ENCODE measurements at places on chromosomes 3 and 15.

GRCh38 chr15:95346721-95347475, 983.6 kb upstream of the NR2F2 start:
- DNase-seq, result no peak

- no peak for DNase-seq
Measured at GRCh38 chr15:83977992-83978391, 257.6 kb upstream of the GOLGA6L4 start.

DNA sequence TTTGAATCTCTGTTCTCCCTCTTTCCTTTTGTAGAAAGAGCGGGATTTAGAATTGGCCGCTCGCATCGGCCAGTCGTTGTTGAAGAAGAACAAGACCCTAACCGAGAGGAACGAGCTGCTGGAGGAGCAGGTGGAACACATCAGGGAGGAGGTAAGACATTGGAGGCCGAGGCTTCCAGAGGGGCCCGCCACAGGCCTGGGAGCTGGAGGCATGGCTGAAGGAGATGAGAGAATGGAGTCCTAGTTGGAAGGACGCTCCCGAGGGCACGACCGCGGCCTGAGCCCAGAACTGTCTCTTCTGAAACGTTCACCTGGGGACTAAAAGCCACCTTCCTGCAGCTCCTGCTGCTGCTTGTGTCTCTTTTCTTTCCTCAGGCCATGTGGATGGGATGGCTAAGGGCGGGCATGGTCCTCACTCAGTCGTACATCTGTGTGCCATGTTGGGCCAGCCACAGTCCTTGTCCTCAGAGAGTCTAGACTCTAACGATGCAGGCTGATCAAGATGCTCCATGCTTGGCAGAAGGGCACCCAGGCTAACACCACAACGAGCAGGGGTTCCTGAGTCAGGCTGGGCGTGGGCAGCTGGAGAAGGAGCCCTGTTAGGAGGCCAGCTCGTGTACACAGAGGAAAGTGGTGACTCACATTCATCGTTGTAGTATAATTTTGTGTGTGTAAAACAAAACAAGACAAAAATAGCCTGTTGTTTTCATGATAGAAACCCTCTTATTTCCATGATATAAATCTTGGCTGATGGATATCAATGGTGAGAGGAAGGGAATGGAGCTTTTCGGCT, 81.1 kb downstream of the CCK start:
- DNase-seq, result no peak

- no peak for DNase-seq
Measured at GRCh38 chr3:79038636-79039035, 729.2 kb downstream of the ROBO1 start.

- DNase-seq, result no peak
Measured at GRCh38 chr3:73018790-73019441, 22.3 kb downstream of the PPP4R2 start.

GRCh38 chr3:136626493-136626892, 125.7 kb downstream of the STAG1 start:
- DNase-seq, result no peak

GRCh38 chr3:10185804-10186762, 21.4 kb downstream of the IRAK2 start:
- DNase-seq, result no peak

DNA sequence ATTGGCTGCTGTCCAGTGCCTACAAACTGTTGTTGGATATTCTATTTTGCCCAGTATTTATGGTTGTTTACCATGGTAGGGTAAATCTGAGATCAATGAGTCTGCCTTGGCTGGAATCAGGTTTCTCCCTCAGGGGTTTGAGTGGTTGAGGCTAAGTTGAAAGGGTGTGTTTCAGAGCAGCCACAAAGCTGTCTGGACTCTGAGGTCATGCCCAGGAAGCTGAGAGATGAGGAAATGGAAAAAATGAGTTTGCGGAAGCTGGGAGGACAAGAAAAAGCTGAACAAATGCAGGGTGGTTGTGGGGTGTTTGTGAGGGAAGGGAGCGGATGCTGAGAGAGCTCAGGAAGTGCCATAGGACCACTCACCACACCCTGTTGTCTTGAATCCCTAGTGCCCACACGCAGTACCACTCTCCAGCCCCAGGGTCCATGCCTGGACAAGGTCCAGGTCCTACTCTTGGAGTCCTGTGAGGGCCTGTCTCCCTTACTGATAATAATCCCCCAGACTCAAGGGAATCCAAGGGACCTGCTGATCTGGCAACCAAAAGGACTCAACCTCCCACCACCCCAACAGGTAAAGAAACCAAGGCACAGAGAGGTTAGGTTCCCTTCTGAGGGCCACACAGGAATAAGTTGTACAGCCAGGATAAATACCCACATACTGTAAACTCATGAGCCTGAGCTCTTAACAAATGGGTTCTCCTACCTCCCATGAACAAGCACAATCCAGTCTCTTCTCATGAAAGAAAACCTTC, 81.6 kb downstream of the PPCDC start:
- no peak for DNase-seq

DNA sequence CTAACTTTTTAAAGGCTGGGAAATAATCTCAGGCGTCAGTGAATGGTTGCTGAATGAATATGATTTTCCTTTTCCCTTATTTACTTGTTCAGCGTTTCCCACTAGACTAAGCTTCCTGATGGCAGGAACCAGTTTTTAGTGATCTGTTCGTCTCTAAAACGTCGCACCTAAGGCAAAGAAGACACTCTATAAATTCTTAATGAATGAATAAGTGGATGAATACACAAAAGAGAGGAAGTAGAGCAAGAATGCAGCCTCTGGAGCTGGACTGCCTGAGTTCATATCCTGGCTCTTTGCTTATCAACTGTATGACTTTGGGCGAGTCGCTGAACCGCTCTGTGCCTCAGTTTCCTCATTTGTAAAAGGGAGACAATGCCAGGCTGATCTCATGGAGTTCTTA, 38.7 kb downstream of the WNT7A start:
- no peak for DNase-seq

DNA sequence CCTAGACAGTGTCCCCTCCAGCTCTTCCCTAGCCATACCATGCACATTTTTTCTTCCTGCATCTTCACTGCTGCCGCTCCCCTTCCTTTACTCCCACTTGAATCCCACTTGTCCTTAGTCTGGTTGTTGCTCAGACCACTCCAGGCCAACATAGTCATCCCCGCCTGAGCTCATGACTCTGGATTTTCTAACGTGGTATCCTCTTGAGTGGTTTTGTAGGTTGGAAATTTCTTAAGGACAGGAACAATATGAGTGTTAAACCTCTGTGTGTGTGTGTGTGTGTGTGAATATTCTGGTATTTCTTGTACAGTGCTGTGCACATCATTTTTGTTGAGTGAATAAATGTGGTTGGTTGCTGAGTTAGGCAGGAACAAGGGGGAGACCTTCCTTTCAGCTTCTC, 3.1 kb downstream of the BAHD1 start:
- DNase-seq, result no peak

DNA sequence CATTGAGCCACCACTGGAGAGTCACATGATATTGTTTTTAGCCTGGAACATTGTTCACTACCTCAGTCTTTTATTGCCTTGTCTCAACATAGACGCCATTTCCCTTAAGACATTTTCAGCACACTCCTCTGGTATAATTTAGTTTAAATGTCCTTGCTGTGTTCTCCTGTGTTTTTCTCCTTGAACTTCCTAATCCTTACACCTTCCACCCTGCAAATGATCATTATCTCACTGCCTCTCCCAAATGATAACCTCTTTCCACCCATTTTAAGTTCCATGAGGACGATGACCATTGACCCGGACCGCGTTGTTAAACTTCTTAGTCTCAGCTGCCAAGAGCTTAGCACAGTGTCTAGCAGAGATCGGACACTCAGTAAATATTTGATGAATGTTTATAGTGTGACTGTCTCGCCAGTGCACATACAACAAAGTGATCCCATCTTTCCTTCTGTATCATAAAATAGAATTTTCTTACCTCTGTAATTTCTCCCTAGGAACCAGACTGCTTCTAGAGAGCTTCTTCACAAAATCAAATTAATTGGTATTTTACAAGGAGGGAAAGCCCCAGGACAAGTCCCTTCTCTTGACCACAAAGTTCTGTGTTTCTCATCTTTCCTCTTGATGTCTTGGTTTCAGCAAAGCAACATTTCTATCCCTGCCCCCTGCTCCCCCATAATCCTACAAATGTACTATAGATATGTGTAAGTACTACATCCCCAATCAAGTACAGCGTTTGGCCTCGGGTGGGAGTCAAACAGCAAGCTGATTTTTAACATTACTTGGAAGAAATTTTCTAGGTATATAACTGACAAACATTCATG, 429.6 kb downstream of the LPP start:
- DNase-seq, result no peak

Data from NCI-H146 (cell line).